ENCODE measurements at places on chromosomes 6 and 20. TPM values are rescaled to one million over a fixed set of nuclear protein-coding genes. Genes with fewer than 3 reads are reported as not detected.

PACRG gene
- total RNA-seq: 5.4 TPM

BEND3 gene
- 6.4 TPM for total RNA-seq

SNAP91 gene
- 86.1 TPM for total RNA-seq

BPIFB1 gene
- total RNA-seq: not detected

RAD21L1 gene
- total RNA-seq: under 0.01 TPM

TRIM15 gene
- not detected for total RNA-seq

CBFA2T2 gene
- 20.2 TPM for total RNA-seq

ZNF337 gene
- total RNA-seq: 26.8 TPM

LTB gene
- total RNA-seq: not detected

RSPH9 gene
- 5.7 TPM for total RNA-seq

CPNE5 gene
- total RNA-seq: 12.3 TPM

CD164 gene
- 39.1 TPM for total RNA-seq

TBXT gene
- not detected for total RNA-seq

BEND6 gene
- 14.5 TPM for total RNA-seq

COL11A2 gene
- 1.2 TPM for total RNA-seq

GABRR2 gene
- 0.25 TPM for total RNA-seq

FOXF2 gene
- total RNA-seq: 1.2 TPM

DDRGK1 gene
- total RNA-seq: 19.4 TPM

GLP1R gene
- total RNA-seq: under 0.01 TPM

PNLDC1 gene
- not detected for total RNA-seq

FAXC gene
- total RNA-seq: 42.8 TPM

CRISP2 gene
- total RNA-seq: 0.49 TPM

DUSP15 gene
- 4.4 TPM for total RNA-seq

IER3 gene
- total RNA-seq: 1.7 TPM

PHACTR1 gene
- 45.5 TPM for total RNA-seq

LAMP5 gene
- 5.2 TPM for total RNA-seq

ALDH8A1 gene
- 0.74 TPM for total RNA-seq

EGFL8 gene
- 6.6 TPM for total RNA-seq

CTAGE9 gene
- not detected for total RNA-seq

SYCP2 gene
- total RNA-seq: 2.2 TPM

JPH2 gene
- total RNA-seq: under 0.01 TPM

FAM83D gene
- total RNA-seq: 2.0 TPM

SNRNP48 gene
- 12.5 TPM for total RNA-seq

KIAA0408 gene
- 114 TPM for total RNA-seq

RBPJL gene
- total RNA-seq: not detected

ARMC12 gene
- 0.25 TPM for total RNA-seq
